ENCODE measurements at places on chromosomes 3 and 15. TPM values are rescaled to one million over a fixed set of nuclear protein-coding genes. Genes with fewer than 3 reads are reported as not detected.

- no peak for DNase-seq
Measured at GRCh38 chr15:69272139-69272538, 26.6 kb upstream of the PAQR5 start.

DNA sequence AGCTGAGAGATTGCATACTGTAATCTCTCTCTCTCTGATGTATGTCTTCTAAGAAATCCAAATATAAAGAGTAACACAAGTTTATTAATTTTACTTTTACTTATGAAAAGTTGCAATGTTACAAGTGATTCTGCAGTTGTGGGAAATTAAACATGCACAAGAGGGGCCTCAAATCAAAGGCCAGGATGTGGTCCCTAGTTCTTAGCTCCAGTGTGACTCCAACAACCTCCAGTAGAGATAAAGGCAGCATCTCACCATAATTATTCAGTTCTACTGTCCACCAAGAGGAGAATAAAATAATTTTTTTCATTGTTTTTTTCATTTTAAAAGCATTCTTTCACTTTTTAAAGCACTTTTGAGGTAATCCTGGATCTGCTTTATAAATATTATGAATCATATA lies 223.3 kb downstream of the RAP2B start:
- no peak for DNase-seq

DNA sequence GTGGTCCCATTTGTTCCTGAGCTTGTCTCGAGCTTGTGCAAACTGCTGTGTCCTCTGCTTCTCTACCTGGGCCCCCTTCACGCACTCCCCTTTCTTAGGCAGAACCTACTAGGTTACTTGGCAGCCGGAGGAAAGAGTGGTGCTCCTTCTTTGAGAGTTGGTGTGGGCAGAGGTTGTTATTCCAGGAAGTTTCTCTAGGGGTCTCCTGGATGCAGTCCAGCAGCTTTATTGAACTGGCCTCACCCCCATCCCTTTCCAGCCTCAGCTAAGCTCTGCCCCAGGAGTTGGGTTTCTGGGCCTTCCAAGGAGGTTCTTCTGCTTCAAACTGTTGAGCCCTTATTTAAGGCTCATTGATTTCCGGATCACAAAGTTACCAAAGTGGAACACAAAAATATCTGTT lies 103.2 kb downstream of the C3orf70 start:
- no peak for DNase-seq

Gene EFHB
- 5.5 TPM for polyA plus RNA-seq

GRCh38 chr3:101722394-101723173 lies 1.8 kb upstream of the CEP97 start:
- no peak for DNase-seq

DNA sequence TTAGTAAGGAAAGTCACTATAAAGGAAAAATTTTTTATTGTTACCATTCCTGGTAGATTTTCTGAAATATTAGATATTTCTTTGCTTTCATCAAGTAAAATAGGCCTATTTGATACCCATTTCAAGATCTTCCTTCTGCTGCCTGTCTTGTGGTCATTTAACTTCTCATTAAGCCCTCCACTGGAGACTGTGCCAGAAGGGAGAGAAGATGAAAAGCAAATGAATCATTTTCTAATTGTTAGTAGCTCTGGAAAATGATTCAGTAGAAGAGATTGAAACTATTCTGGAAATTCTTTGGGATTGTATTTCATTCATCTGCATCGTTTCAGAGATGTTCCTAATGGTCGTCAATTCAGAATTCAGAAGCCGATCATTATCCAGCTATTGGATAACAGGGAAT lies 3.2 kb downstream of the KCTD6 start:
- no peak for DNase-seq

- DNase-seq = no peak
Measured at GRCh38 chr15:76330080-76330680, 6.4 kb upstream of the ISL2 start.

- DNase-seq = no peak
Measured at GRCh38 chr15:60399931-60400330, 2.1 kb upstream of the ANXA2 start.

Gene CDCP1
- 0.93 TPM for polyA plus RNA-seq

Gene RYR3
- 10.1 TPM for polyA plus RNA-seq

DNA sequence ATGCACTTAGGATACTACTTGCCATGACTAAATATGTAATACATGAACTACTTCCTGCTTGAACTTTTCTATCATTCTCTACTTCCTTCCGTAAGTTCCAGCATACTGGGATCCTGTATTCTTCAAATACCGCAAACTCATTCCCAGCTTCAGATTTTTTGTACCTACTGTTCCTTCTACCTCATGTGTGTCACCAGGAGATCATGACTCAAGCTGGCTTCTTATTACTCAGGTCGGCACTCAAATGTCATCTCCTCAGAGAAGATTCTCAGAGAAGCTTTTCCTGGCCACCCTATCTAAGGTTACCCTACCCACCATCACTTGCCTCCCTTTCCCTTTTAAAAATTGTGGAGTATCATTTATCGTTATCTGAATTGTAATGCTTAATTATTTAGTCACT lies 66.7 kb downstream of the RFX7 start:
- no peak for DNase-seq

Gene NRROS
- polyA plus RNA-seq = 3.2 TPM

Gene MST1R
- polyA plus RNA-seq = 0.84 TPM

DNA sequence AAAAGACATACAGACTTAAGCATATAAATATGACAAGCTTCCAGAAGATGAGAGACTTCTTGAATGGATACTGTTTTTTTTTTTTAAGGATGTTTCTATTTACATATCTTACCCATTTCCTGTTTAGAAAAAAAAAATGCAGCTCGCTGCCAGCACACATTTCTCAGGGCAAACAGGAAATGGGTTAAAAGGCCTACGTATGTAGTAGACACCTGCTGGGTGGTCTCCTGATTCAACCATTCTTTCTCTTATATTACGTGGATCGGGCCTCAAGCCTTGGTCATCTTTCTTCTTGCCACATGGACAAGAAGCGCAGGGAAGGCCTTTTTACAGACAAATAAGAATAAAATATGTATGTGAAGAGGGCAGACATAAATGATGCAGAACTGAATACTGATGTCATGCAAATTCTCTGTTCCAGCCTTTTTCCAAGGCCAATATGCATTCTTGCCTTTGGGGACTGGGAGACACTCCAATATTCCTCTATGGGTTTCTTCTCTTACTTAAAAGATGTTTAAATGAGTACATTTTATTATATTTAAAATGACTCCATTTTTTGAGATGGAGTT lies 35.0 kb upstream of the TJP1 start:
- DNase-seq = no peak

DNA sequence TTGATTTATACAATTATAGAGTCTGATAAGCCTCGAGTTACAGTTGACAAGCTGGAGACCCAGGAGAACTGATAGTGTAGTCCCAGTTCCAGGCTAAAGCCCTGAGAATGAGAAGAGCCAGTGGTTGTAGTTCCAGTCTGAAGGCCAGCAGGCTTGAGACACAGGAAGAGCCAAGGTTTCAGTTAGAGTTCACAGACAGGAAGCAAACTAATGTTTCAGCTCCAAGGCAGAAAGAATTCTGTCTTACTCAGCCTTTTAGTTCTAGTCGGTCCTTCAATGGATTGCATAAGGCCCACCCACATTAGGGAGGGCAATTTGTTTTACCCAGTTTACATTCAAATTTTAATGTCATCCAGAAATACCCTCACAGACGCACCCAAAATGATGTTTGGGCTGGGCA lies 102.7 kb downstream of the CDIN1 start:
- DNase-seq = no peak

GRCh38 chr3:15531346-15531745 lies 9.8 kb upstream of the COLQ start:
- no peak for DNase-seq

Gene CLDN18
- 1.4 TPM for polyA plus RNA-seq

- DNase-seq = no peak
Measured at GRCh38 chr15:40691737-40692136, 3.2 kb upstream of the RAD51 start.

Gene AHSG
- polyA plus RNA-seq = 3.1 TPM

DNA sequence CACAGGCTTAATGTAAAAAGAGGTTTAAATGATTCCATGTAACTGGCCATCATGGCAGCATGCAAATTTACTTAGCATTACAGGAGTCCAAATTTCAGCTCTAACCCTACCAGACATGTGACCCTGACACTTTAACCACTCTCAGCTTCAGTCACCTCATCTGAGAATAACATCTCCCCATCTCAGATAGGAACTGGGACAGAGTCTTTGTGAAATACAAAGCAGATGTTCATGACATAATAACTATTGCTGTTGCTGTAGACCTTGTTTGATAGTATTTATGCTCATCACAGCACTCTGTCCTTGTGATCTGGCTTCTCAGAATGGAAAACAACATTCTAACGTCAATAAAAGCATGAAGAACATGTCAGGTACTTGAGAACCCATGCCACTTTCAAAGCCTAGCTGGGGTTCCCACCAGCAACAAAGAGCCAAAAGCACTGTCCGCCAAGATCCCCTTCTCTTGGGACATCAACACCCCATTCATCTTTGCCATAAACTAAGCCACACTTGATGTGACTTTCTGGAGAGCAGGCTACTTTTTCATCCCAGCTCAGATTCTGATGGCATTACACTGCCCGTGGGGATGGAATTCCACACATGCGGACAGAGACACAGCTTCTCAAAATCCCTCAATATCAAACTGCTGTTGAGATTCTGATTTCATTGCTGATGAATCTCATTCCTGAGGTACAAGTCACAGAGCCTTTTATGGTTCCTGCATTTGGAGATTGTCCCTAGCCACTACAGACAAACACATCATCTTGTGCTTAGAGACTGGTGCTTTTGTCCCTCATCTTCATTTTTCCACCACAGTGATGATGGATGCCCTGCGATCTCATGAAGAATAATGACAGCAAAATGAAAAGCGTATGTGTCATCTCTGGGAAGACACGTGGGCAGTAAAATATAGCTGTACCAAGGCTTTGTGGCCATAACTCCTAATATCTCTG lies 202.7 kb downstream of the TNIK start:
- DNase-seq = no peak

Gene CYP8B1
- polyA plus RNA-seq = 1.1 TPM

DNA sequence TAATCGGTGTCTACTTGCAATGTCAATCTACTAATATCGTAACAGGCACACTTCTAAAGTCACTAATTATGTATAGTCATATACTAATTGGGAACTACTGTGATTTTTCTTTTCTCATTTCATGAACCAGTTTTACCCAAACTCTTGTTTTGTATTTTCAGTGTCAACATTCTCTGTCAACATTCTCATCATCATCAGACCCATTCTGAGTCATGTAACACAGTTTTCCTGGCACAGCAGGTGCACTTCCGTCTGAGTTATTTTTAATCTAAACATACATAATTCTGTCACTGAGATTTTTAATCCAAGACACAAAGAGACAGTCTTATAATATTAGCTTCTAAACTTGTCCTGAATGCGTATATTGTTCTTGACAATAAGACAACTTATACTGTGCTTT lies 205.1 kb upstream of the EIF1B start:
- DNase-seq = no peak

DNA sequence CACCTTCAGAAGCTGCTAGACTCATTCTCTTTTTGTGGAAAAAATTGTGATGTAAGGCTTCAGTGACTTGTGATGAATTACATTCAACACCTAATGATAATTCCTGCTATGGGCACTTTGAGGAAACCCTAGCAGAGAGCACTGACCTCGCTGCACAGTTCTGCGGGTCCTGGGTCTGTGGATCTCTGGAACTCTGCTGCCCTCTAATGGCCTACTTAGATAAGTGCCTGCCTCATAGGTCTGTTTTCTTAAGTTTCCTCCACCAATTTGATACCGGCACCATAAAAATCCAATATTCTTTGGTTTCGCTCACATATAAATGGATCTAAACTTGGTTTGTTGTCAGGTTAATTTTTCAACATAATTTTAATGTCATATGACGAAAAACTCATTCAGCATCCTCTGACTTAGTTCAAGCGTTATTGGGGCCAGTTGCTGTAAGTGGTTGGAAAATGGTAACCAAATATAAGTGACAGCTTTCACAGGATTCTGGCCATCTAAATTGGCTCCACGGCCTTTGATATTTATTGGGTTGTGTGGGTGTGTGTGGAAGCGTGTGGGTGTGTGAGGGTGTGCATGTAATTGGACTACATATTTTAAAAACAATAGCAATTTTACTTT lies 10.4 kb downstream of the SLITRK3 start:
- DNase-seq = no peak

- DNase-seq = peak; percentile 10
Measured at GRCh38 chr3:41653571-41654239, 308.2 kb downstream of the ULK4 start.

Gene ECE2
- not detected for polyA plus RNA-seq

DNA sequence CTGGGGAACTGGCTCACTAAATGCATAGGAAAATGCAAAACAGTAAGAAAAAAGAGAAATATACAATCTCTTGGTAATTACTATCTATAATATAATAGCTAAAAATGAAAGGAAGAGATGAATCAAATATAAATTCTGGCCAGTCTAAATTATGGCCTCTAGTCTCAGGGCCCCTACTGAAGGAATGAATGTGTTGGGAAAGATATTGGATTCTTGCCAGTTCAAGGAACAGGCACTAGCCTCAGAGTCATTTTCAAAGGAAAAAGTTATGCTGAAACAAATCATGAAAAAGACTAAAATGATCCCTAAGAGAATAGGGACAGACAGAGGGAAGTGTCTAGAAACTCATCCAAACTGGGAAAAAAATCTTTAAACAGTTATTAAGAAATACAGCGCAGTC lies 62.4 kb downstream of the C3orf80 start:
- DNase-seq = no peak

GRCh38 chr3:22419261-22419660 lies 668.3 kb upstream of the ZNF385D start:
- DNase-seq = no peak

DNA sequence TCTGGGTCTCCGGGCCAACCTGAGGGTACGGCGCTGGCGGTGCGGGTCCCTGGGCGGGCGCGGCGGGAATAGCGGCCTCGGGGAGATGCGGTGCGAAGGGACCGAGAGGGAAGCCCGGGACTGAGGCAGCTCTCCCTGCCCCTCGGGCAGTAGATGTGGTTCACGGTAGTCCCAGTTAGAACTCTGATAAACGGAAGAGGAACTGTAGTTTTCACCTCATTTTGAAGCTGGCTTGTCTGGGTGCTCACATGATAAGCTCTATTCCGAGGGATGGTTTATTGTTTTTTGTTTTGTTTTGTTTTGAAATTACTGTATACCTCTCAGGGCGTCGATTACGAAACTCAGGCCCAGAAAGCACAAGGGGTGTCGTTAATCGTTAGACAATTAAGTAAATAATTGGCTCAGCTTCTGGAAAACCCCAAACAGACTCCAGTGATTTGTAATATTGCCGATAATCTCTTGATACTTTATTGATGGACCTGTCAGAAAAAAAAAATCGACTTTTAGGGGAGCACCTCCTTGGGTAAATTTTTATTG lies 413 bp downstream of the NUSAP1 start:
- DNase-seq = no peak

Measured in right renal pelvis (tissue), 4 donors.